ENCODE measurements at places on chromosomes 5 and 9.
A peak's percentile ranks its signal among the peaks of the same experiment; 100 is the strongest.

GRCh38 chr9:116928884-116929283, 241.8 kb downstream of the TRIM32 start:
- no peak for DNase-seq

- no peak for DNase-seq
Observed at GRCh38 chr5:144304688-144305087, 134.0 kb downstream of the KCTD16 start.

GRCh38 chr9:95574866-95575553, 58.2 kb upstream of the PTCH1 start:
- no peak for DNase-seq

DNA sequence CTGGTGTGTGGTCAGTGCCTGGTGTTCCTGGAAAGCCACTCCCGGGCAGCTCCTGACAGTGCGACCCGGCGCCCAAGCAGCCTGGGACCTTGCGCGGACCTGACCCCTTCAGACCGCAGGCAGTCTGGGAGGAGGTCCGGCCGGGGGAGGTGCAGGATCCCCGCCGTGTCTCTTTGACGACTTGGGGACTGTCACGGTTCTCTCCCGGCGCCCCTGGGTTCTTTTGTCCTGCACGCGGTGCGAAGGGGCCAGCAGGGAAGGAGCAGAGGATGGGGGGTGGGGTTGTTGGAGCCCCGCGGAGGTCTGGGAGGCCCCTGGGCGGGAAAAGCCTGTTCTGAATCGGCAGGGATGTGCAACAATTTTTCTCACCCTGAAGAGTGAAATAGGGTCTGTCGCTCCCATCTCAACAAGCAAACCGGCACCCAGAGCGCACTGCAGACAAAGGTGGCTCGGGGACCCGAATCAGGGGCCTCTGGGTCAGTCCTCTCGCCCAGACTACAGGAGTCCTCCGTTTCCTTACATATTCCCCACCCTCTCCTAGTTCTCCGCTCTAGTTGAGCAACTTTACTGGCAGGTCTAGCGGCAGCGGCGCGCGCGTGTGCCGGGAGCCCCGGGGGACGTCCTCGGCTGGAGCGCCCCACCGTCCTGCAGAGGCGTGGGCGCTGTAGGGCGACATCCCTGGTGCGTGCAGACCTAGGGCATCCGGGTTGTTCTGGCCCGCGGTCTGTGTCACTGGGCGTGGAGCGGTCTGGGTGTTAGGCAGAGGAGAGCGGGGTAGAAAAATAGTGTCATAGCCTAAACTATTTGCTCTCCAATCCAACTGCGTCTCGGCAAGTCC, 1.2 kb downstream of the VCAN start:
- DNase-seq, result no peak

- DNase-seq, result no peak
Observed at GRCh38 chr5:141746395-141746794, 64.4 kb upstream of the ARAP3 start.

GRCh38 chr5:124649491-124650146, 96.8 kb downstream of the ZNF608 start:
- peak; percentile 64 for DNase-seq

GRCh38 chr5:143401227-143402016, 2.1 kb downstream of the NR3C1 start:
- no peak for DNase-seq

DNA sequence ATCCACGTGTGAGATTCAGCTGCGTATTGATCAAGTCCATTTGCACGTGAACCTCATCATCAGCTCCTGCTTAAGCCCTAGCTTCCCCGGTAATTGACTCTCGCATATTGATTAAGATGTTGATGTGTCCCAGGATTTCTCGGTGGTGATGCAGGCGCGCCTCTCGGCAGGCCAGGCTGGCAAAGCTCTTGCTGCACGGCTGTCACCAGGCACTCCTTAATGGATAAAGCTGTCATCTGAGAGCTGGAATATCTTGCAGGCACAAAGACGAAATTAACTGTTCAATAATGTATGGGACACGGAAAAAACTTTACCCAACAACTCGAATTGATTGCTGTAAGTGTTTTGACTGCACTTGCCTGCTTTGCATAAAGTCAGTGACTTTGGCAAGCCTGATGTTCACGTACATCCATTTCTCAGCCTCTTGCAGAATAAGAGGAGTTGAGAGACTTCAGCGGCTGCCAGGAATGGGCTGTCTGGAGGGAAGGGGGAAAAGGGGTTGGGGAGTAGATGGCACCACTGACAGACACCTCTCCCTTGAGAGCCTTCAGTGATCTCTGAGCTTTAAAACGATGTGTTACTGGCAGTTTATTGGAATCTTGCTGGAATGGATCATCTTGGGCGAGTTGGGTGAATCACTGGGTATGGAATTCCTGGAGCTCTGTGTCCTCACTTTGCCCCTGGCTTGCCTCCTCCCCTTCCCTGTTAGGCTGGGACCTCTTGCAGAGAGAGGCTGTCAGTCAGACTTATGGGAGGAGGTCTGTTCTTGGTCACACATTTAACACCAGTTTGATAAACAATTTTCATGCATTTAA, 650.3 kb downstream of the CCDC171 start:
- no peak for DNase-seq

GRCh38 chr5:81068063-81068462, 107.9 kb downstream of the RASGRF2 start:
- no peak for DNase-seq

- DNase-seq, result no peak
Observed at GRCh38 chr9:29203244-29203930, 1630.1 kb upstream of the C9orf72 start.

GRCh38 chr5:124901081-124901480, 154.6 kb upstream of the ZNF608 start:
- DNase-seq, result no peak

- DNase-seq, result no peak
Observed at GRCh38 chr5:87877495-87877894, 391.1 kb downstream of the TMEM161B start.

GRCh38 chr9:135805422-135806022, 101.8 kb downstream of the CAMSAP1 start:
- no peak for DNase-seq

GRCh38 chr9:91150998-91151717, 210.6 kb downstream of the AUH start:
- peak; percentile 69 for DNase-seq

DNA sequence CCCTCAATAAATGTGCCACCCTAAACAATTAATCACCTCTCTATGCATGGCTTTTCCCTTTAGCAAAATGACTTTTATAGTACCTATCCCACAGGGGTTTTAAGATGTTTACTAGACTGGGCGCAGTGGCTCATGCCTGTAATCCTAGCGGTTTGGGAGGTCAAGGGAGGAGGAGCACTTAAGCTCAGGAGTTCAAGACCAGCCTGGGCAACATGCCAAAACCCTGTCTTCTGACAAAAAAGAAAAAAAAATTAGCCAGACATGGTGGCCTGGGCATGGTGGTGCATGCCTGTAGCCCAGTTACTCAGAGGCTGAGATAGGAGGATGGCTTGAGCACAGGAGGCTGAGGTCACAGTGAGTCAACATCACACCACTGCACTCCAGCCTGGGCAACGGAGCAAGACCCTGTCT, 13.5 kb downstream of the SH3TC2 start:
- no peak for DNase-seq

DNA sequence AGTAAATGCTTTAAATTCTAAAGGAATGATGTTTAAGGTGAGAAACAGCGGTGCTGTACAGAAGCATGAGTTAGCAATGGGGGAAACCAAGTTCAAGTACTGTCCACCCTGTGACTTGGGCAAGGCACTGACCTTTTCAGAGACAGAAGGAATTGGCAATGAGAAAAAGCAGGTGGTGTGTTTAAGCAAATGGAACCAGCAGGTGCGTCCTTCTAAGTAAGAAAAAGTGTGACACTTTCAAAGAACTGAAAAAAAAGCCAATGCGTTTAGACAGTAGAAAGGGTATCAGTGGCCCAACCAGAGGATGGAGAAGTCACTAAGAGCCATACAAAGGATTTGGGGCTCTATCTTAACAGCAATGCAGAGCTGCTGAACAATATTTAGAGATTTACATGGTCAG, 250.6 kb downstream of the PAPPA start:
- no peak for DNase-seq

DNA sequence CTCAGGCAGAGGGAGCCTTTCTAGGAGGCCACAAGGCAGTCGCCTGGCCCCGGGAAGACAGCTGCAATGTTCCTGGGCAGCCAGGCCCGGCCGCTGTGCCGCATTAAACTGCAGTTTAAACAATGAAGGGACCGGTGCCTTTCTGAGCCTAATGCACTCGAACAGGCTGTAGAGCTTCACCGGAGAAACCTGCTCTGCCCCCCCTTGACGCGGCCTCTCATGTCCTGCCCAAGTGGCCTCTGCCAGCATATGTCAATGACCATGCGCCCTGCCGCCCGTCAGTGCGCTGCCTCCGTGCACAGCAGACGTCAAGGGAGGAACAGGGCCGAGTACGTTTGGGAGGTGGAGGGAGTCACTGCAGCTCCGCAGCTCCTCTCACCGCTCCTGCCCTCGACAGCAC, 38.4 kb upstream of the BARHL1 start:
- DNase-seq, result no peak

GRCh38 chr9:136283291-136284235, 20.3 kb downstream of the CCDC187 start:
- DNase-seq, result peak; percentile 71

GRCh38 chr5:26757941-26758340, 280.4 kb downstream of the CDH9 start:
- no peak for DNase-seq

- DNase-seq, result no peak
Observed at GRCh38 chr5:6837519-6838110, 124.4 kb downstream of the TENT4A start.

DNA sequence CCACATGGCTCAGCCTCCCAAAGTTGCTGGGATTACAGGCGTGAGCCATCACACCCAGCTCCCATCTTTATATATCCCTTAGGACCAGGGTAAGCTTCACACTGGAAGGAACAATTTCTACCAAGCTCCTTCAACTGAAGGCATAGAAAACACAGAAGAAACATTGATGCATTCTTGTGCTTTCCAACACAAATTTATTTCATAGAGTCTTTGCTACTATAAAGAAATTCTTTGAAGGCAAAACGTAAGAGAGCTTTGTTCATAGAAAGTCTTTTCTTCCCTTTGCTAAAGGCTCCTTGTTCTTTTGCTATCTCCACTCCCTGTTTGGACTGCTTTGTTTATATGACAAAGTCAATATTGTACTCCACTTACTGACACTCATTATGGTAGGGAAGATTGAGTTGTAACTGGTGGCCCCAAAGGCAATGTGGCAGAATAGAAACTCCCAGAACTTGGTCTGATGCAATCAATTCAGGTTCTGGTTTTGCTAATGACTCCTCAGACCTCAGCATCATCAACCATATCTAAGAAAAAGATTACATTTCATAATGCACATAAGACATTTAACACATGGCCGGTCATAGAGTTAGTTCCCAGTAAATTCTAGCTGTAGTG, 97.4 kb upstream of the CLINT1 start:
- DNase-seq, result no peak

GRCh38 chr5:9429691-9430215, 116.1 kb downstream of the SEMA5A start:
- DNase-seq, result no peak

DNA sequence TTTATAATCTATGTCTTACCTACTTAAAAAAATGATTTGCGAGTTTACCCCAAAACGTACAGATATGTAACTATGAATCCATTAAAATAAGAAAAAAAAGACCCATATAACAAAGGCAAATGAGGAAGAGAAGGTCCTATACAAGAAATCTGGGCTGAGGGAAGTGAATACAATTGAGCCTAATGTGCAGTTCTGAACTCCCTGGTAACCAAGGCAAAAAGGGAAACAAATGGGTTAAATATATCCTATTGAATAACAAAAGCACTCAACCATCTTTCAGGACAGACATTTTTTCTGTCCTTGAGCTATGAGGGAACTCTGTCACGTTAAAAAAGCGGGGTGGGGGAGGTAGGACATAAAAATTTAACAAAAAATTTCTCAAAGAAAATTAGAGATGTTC, 78.6 kb downstream of the PTPN3 start:
- DNase-seq, result no peak

GRCh38 chr5:138911441-138911840, 36.3 kb upstream of the LRRTM2 start:
- DNase-seq, result no peak

- DNase-seq, result no peak
Observed at GRCh38 chr9:97980918-97981845, 2.0 kb upstream of the ANP32B start.

DNA sequence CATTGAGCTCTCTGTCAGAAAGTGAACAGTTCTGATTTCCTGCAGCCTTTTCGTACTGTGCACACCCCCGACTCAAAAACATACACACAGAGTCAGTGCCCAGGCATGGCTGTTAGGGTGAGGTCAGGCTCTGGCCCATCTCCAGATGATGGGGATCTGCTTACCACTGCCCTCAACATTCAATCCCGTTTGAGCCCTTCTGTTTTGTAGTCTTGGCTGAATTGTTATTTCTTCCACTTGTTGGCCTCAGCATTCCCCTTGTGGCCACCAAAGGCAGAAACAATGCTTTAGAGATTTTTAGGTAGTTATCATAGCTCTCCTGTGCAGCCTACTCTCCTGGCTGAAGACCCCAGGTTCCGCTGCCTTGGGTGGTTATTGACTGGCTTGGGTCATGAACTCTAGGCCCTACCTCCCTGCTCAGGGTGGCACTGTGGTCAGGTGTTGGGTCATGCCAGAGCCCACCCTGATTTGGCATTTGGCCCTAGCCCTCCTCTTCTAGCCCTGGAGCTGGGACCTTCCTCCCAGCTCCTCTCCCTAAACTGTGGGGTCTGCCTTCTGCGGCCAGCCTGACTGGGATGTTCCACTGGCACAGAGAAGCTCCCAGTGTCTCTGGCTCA, 7.8 kb upstream of the MYOZ3 start:
- DNase-seq, result no peak

DNA sequence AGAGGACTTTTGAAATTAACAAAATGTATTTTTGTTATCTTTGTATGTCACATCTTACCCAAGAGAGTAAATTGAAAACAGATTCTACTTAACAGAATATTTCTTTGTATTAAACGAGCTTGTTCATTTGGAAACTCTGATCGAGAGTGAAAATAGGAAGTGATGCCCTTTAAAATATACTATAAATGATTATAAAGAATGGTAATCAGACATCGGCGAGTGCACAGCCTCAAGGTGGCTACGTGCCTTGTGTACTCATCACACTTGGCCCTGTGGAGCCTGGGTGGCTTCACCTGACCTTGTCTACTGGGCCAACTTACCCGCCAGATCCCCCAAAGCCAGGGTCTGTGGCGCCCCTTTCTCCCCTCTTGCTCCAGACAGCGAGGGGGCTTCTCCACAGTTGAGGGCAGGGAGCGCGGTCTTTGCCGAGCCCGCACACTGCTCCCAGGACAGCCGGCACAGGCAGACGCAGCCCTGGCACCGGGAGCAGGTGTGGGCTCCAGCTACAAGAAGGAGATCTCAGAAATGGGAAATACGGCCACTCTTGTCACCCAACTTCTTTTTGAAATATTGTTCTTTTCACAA, 243.2 kb downstream of the CEMIP2 start:
- no peak for DNase-seq

GRCh38 chr5:60810438-60811085, 33.5 kb downstream of the ELOVL7 start:
- no peak for DNase-seq

DNA sequence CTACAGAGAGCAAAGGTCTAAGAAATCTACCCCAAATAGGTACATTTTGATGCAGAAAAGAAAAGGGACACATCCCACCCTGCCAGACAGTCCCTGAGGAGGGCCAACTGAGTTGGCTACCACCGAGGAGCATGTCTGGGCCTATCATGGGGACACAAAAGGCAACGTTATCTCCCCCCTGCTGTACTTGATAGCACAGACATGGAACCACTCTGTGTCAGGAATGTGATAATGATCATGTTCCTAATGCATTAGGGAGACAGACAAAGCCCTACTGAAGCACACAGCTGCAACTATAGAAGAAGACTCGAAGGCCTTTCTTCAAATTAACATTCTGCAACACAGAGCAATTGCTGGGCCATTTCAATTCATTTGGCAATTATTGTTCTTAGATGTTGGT, 84.5 kb downstream of the ENC1 start:
- DNase-seq, result no peak
